IPS DF 6.9 (cell line): ENCODE measurements at places on chromosomes 16 and 17.

DNA sequence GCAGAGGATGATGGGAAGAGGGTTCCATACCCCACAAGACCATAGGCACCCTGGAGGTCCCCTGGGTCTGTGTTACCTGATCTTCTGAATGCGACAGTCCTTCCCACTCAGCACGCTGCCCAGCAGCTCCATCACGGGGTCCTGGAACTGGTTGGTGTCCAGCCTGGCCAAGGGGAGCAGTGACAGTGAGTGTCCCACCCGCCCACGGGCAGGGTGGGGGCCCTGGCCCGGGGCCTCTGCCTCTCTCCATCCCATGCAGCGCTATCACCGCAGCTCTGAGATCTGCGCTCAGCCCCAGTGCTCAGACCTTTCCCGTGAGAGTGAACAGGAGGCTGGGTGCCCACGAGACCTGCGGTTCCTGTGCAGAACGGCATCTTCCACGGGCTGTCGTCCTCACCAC is 15.6 kb downstream of the NLRC3 start:
- DNase-seq = no peak

DNA sequence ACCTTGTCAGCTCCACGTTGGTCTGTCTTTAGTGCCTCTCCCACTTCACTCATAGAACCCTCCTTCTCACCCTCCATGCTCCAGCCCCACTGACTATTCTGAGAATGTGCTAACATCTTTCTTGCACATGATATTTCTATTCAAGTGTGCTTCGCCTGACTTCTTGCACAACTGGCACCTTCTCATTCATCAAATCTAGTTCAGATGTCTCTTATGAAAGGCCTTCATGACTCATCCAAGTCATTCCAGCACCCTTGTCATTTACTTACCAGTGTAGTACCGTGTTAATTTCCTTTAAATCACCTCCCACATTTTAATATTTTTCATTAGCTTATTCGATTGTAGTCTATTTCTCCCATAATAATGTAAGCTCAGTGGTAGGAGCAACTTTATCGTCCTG is 197.8 kb upstream of the PIRT start:
- DNase-seq = no peak

GRCh38 chr16:29862383-29862883 is 593 bp downstream of the CDIPT start:
- no peak for DNase-seq

- DNase-seq = no peak
These were observed 1.5 kb downstream of the DLG4 start for GRCh38 chr17:7218166-7218565.

GRCh38 chr16:2895813-2896212 is 12.8 kb downstream of the FLYWCH2 start:
- no peak for DNase-seq

GRCh38 chr17:80264205-80265075 is 3.8 kb downstream of the RNF213 start:
- no peak for DNase-seq

DNA sequence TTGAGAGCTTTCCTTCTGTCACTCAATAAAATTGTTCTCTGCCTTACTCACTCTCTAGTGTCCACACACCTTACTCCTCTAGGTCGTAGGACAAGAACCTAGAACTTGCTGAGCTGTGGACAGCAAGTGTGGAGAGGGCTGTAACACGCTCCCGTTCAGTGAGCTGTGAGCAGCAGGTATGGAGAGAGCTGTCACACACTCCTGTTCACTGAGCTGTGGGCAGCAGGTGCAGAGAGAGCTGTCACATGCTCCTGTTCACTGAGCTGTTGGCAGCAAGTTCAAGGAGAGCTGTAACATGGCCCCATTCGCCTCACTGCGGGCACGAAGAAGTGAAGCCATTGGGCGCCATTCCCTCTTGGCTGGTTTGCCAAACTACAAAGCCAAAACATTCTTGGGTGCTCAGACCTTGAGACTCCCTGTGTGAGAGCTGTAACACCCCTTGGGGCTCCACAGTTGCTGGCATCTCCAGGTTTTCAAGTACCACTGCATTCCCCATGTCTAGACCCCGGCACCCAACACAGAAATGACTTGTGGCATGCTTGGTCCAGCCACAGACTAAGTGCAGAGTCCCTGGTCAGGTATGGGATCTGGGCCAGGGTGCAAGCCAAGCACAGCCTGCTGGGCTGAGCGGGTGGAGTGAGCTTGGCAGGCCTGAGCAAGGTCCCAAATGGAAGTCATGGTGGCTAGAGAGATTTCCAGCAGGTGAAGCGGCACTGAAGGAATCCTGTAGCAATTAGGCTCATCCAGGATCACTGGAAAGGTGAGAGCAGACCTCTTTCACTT is 608.0 kb upstream of the CDH8 start:
- no peak for DNase-seq

- no peak for DNase-seq
These were observed 57.1 kb upstream of the ANKFN1 start for GRCh38 chr17:56096026-56096810.

- no peak for DNase-seq
These were observed 24.3 kb downstream of the CDK12 start for GRCh38 chr17:39485555-39485954.

GRCh38 chr17:80819422-80820164 is 172.0 kb upstream of the CHMP6 start:
- DNase-seq = no peak

- no peak for DNase-seq
These were observed 3.9 kb upstream of the KRT33A start for GRCh38 chr17:41354536-41354935.

- DNase-seq = no peak
These were observed 35.8 kb downstream of the AMFR start for GRCh38 chr16:56389554-56389953.

- no peak for DNase-seq
These were observed 127.8 kb downstream of the CPPED1 start for GRCh38 chr16:12675852-12676251.

DNA sequence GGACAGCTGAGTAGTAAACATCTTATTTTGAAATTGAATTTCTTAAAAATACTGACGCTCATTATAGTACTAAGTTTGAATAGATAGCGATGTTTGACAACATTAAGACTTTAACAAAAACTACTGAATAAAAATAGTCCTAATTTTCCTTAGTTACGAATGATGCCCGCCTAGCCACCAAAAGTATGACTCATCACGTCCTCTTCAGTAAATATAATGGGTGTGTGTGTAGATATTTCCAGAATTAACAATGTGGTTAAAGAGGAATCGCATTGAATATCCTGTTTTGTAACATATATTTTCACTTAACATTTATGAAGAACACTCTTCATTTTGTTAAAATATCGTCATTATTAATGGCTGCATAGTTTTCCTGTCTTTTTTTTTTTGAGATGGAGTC is 187.6 kb downstream of the MYO1D start:
- DNase-seq = no peak

GRCh38 chr17:77916264-77916663 is 42.2 kb upstream of the TNRC6C start:
- no peak for DNase-seq

DNA sequence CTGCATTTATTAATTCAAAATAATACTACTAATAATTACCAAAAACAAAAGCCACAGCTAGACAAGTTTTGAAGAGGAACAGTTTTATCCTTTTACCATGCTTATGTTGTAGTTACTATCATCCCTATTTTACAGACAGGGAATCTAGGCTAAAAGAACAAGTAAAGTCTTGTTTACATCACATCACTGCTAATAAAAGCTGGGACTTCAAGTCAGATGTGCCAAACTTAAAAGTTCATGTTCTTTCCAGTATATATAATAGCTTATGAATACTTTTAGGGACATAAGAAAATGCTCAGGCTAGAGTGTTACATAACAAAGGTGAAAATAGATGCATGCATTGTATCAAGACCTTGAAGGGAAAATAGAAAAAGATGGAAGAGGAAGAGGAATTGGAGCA is 234.2 kb downstream of the CDH11 start:
- no peak for DNase-seq

DNA sequence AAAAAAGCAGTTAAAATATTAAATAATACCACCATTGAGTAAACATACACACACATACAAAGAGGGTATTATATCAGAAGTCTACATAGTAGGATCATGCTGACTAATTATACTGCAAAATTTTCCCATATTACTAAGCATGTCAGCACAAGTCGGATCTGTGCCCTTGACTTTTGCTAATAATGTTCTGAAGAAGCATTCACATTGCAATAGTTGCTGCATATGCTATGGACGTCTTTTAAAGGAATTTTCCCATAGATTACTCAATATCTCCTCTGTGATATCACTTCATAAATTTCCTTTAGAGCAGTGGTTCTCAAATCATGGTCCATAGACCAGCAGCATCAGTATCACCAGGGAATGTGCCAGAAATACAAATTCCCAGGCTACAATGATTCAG is 110.9 kb upstream of the NUDT7 start:
- no peak for DNase-seq

DNA sequence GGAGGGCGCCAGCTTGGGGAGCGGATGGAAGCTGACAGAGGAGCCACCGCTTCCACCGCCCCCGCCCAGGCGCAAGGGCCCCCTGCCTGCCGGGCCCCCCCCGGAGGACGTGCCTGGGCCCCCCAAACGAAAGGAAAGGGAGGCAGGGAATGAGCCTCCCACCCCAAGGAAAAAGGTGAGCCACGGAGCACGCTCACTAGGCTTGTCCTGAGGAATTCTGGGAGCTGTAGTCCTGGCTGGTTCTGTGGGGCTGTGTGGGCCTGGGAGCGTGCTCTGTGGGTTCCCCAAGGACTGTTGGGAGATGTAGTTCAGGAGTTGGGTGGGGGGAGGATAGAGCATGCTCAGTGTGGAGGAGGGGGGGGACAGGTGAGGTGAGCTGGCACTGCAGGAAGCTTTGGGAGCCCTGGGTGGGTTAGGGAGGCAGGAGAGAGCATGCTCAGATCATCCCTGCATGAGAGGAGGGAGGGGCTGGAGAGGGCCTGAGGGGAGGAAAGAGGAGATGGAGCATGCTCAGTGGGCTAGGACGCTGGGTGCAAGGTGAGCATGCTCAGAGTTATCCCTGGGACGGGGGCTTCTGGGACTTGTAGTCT is 4.5 kb downstream of the FBXL19 start:
- DNase-seq = no peak

- no peak for DNase-seq
These were observed 13.5 kb upstream of the C16orf95 start for GRCh38 chr16:87330646-87331045.

- DNase-seq = no peak
These were observed 30.3 kb upstream of the ADORA2B start for GRCh38 chr17:15914400-15915170.

GRCh38 chr16:31142109-31143010 is 6.8 kb upstream of the PRSS8 start:
- no peak for DNase-seq

GRCh38 chr17:3963237-3964201 is 718 bp downstream of the ATP2A3 start:
- DNase-seq = no peak

DNA sequence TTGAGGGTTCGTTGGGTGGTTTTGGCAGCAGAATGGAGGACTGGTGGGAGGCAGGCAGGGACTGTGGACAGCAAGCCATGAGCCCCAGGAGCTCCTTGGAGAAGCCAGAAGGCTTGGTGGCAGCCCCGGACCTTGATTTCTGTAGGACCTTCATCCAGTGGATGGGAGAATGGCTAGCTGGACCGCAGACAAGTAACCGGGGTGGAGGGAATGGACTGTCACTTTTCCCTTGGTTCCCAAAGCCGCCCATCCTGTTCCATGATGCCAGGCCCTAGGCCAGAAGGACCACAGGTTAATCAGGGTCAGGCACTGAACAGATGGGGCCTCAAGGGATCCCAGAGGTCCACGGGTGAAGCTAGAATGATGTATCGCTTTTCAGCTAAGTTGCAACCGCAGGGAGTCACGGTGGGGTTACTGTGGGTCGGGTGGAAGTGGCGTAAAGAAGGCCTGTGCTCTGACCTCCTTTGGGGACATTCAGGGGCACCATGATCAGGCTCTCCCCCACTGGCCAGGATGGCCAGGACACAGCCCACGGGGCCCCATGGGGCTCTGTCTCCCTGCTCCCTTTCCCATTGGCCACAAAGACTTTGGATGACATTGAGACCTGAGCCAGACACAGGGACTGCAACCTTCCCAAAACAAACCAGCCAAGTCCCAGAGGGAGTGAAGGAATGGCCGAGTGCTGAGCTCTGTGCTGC is 66.9 kb upstream of the MRTFB start:
- no peak for DNase-seq

DNA sequence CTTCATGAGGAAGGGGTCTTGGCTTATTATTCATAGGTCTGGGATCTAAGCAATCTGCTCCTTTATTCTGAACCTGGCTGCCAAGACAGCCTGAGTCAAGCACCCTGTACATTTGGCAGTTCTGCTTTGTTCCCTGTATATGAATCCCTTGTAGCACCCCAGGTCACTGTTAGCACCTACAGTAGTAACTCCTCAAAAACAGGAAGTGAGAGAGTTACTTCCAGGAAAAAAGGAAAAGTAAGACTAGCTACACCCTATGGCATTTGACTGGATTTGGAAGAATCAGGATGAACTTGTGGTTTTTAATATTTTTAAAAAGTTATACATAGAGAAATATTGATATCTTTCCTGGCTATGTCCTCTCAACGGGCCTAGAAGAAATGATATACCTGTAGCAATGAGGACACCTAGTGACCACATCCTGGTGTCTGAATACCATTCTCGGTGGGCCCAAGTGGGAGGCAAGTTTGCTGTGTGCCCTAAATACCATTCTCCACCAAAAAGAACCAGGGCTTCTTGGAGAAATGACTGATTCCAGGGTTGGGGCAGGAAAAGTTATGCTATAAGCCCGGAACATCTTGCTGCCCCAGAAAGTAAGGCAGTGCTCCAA is 9.9 kb downstream of the ANKRD40 start:
- DNase-seq = no peak

GRCh38 chr16:14635395-14636165 is 2.8 kb downstream of the BFAR start:
- DNase-seq = no peak

DNA sequence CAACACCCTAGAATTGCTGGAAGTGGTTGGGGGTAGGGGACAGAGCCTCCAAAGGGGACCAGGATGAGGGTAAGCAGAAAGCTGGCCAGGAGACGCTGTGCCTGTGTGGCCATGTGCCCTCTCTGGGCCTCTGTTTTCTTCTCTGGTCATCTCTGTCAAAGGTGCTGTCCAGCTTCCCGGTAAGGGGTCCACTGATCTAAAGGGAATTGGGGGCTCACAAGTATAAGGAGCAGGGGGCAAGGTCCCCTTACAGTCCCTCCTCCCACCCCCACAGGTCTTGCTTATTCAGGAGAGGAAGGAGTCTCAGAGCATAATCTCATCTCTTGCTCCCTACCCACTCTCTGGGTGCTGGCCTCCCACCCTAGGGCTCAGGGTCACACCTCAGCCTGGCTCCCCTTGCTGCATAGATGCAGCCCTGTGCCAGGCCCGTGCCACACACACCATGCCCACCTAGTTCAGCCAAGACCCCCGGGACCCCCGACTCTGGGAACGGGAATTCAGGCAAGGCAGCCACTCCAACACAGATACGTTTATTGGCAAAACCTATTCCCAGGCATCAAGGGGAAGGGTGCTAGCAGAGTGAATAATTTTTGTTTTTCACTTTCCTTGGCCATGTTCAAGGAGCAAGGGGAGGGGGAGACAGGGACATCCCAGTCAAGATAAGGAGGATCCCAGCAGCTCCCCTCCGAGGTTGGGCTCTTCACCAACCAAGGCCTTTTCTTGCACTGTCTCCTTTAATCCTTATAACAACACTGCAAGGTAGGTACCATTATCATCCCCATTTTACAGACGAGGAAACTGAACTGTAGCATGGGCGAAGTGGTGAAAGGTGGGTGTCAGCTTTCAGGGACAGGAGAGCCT is 19.8 kb downstream of the SLC4A1 start:
- no peak for DNase-seq
